Caco-2 (cell line): ENCODE measurements at places on chromosomes 6 and 20. TPM values are rescaled to one million over a fixed set of nuclear protein-coding genes. Genes with fewer than 3 reads are reported as not detected.

FAM83C gene
- total RNA-seq = 0.09 TPM in 1 of 2 replicates, not detected in the other

DNA sequence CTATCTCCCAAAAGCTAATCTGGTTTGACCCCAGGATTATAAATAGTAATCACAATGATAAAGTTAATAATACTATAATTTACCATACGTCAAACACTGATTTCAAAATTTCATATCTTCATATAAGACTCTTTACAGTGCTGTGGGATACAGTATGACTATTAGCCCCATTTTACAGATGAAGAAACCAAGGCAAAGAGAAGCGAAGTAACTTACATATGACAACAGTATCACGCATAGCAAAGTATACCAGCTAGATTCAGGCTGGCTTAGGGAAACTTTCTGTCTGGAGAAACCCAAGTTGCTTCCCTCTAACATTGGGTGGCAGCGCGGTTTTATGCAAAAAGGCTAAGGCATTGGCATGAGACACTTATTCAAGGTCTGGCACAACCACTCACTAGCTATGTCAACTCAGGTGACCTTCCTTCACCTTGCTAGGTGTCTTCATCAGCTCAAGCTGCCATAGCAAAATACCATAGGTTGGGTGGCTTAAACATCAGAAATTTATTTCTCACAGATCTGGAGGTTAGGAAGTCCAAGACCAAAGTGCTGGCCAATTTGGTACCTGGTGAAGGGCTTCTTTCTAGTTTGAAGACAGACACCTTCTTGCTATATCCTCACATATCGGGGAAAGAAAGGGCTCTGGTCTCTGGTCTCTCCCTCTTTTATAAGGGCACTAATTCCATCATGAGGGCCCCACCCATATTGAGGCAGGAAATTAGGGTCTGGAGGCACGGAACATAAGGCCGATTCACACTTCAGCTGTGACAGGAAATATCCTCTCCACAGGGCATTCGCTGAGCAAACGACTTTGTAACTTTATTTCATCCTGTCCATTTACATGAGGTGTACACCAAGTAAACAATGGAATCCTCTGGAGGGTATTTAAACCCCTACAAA, 22.4 kb upstream of the UTRN start:
- DNase-seq = no peak

DNA sequence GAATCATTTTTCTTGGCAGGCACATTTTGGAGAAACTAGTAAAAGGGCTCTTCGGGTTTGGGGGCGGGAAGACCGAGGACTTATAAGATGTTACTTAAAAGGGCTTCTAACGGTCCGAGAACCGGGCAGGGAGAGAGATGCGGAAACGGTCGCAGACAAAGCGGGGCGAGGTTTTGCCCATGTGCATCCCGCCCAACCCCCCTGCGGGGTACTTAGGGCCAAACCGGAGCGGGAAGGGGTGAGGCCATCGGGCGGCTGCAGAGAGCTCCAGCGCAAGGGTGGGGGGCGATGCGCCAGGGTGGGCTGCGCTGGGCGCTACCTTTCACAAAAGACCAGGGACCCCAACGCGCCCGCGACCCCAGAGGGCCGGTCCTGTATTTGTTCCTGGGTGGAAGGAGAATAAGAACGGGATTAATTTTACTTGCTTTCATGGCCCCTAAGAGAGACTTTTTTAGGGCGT, 616 bp downstream of the TUBB start:
- DNase-seq = peak; percentile 69

RBM24 gene
- not detected in 2 replicates for total RNA-seq

- DNase-seq = no peak
Measured at GRCh38 chr6:56691814-56692213, 49.1 kb upstream of the DST start.

GRCh38 chr20:61629602-61630390, 377.7 kb downstream of the CDH4 start:
- DNase-seq = no peak
